Renal pelvis (tissue), 12 donors: ENCODE measurements at places on chromosomes 7 and 10.

DNA sequence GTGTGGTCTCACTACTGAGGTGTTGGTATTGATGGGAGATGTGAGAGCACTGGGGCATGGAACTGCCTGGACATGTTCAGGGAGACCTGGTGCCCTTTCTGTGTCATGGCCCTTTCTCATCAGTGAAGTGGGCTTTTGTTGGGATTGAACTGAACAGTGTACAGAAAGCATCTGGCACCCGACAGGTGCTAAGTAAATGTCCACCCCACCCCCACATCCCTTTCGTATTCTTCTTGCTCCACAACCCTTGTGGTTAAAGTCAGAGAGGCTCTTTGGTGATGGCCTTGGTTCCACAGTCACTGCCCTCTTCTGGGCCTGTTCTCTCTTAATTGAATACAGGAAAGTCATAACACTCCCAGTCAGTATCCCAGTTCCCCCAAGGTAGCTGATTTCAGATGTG lies 5.4 kb downstream of the NOM1 start:
- DNase-seq: no peak

- no peak for DNase-seq
Observed at GRCh38 chr10:76998451-76998850, 639.2 kb downstream of the KCNMA1 start.

DNA sequence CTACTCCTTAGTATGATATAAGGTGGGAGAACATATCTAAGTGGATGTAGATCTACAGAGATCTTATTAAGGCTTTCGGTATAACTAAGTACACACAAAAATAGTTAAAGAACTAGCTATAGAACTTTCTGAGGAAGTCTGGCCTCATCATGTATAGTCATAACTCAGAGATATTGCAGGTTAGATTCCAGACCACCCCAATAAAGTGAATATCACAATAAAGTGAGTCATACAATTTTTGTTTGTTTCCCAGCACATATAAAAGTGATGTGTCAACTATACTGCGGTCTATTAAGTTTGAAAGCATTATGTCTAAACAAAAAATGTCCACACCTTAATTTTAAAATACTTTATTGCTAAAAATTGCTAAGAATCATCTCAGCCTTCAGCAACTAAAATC lies 24.7 kb upstream of the SEMA3A start:
- no peak for DNase-seq

- peak; percentile 54 for DNase-seq
Observed at GRCh38 chr7:24757353-24758275, at the start of gene GSDME. Gene GSDME (minus strand): TSS chr7:24757464. CDS start chr7:24749774, 7,690 bp downstream.

GRCh38 chr7:129875745-129876411 lies 76.9 kb downstream of the UBE2H start:
- no peak for DNase-seq

GRCh38 chr7:7136466-7137381 lies 45.6 kb upstream of the C1GALT1 start:
- DNase-seq: no peak
